A172 (cell line): ENCODE measurements at places on chromosomes 6 and 20. TPM values are rescaled to one million over a fixed set of nuclear protein-coding genes. Genes with fewer than 3 reads are reported as not detected.

- no peak for DNase-seq
Observed at GRCh38 chr20:47561603-47562583, 60.2 kb downstream of the NCOA3 start.

DNA sequence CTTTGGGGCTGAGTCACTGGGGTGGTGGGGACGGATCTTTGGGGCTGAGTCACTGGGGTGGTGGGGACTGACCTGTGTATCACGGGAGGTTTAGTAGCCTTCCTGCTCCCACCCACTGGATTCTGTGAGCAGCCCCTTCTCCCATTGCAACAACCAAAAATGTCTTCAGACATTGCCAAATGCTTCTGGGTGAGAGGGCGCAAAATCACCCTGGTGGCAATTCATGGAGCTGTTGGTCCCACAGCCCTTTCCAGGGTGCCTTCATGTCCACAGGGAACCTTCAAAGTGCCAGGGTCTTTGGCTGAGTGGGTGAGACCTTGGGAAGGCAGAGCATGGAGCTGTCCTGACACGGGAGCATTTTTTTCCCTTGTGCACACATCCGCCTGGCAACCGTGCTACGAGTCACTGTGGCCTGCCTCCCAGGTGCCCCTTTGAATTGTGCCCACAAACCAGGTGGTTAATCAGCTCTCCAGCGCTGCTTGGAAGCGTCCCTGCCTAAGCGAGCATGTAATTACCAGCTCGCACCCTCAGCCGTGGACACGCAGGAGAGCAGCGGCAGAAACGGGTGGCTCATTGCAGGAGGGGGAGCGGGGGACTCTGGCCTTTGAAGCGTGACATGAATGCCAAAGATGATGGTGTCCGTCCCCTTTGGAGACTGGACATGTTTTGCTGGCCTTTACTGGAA lies 27.4 kb upstream of the APCDD1L start:
- DNase-seq, result peak; percentile 58

DNA sequence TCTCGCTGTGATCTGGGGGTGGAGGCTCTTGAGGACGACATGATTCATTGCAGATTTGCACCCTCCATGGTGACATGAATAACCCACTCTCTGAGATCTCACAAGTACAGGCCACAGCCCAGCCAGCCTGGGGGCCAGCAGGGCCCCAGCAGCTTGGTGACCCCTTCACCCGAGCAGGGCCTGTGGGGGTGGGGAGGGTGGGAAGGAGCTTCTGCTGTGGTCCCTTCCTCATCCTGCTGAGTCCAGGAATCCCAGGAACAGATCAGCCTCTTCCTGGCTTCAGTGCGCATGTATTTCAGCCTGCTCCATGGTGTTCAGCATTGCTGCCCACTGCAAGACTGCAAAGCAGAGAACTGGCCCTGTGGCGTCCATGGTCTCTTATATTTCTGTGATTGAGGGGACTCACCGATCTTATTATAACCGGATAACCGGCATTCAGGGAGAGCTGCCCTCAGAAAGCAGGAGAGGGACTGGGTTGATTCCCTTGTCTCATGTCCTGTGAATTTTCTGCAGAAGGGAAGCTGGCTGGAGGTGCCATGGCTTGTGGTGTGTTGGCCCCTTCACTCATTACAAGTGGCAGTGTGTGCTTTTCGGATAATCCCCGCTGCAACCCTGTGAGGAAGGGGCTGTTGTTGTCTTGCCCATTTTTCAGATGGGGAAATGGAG lies 118.8 kb upstream of the FRMD1 start:
- DNase-seq, result no peak

- DNase-seq, result no peak
Observed at GRCh38 chr20:52305024-52305645, 113.6 kb upstream of the ZFP64 start.

The BNIP5 gene
- total RNA-seq, result not detected in 2 replicates

The EYA2 gene
- 0.47 TPM in 1 of 2 replicates, not detected in the other for total RNA-seq

The HLA-DMA gene
- total RNA-seq, result 0.78 and 1.2 TPM in 2 replicates

DNA sequence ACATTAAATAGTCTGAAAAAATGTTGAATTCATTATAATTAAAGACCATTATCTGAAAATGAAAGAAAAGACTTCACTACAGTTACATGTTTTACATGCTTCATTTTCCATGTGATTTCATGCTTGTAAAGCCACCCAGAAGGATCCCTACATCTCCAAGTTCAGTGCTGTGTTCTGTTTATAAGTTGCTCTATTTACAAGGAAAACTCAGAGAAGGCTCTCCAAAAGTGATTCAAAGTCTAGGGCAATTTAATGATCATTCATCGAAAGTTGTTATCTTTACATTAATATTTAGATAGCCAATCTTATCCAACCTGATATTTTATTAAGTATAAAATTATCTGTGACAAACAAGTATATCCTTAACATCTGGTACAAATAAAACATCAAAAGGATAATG lies 494.9 kb upstream of the RNF217 start:
- no peak for DNase-seq

DNA sequence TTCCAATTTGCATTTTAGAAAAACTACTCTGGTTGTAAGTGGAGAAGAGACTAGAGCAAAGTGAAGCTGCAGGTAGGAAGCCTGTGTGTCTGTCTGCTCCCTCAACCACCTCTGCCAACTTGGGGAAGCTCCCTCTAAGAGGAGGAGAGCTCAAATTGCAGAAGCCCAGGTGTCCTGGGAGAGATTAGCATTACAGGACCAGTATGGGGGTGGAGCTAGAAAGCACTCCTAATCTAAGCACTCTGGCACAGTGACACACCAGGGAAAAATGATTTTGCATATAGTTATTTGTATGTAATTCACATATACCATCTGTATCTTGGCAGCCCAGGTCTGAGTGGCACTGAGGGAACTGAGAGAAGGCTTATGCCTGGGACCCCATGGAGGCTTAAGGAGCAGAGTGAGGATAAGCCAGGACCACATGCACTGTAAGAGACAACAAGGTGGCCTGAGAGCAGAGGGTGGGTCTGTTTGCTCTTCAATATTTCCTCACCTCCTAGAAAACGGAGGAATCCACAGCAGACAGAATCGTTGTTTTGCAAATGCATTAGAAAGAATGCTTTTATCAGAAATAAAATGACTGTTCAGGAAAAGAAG lies 13.6 kb downstream of the GSTA2 start:
- DNase-seq, result no peak

The MRPS18A gene
- 84.5 and 93.4 TPM in 2 replicates for total RNA-seq

The ATP9A gene
- 16.3 and 19.5 TPM in 2 replicates for total RNA-seq

GRCh38 chr6:42292004-42292740 lies 74.5 kb upstream of the MRPS10 start:
- DNase-seq, result peak; percentile 55

The OXT gene
- not detected in 2 replicates for total RNA-seq

DNA sequence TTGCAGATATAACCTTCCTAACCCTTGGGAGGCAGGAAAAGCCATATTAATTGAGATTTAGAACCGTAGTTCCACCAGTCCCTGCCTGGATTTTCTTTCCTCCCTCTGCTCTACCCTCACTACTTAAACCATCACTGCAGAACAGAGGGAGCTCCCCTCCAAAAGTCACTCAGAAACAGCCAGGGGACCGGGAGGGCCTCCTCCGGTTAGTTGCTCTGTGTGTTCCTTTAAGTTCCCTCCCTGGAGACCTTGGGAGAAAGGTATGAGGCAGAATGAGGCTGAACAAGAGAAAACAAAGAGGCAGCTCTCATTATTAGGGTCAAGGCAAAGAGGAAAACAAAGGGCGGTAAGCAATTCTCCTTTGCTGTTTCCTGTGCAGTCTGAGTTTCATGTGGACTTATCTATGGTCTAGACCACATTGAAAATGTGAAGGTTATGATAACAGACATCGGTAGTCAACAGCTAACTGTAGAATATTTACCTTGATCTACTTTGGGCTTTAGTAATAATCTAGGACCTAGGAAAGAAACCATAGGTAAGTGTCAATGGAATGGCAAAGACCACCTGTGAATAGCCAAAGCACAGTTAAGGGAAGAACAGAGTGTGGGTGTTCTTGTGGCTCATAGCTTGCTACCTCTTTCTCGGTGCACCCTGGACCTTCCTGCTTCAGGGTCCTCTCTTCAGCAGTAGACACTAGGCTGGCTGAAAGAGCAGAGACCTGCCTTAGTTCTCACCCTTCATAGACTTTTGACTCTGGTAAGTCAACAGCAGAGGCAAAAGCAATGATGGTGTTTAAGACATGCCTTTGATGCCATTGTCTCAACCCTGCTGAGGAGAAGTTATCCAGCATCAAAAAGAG lies 250.9 kb upstream of the CITED2 start:
- no peak for DNase-seq

GRCh38 chr6:17714177-17714576 lies 7.5 kb upstream of the NUP153 start:
- no peak for DNase-seq

DNA sequence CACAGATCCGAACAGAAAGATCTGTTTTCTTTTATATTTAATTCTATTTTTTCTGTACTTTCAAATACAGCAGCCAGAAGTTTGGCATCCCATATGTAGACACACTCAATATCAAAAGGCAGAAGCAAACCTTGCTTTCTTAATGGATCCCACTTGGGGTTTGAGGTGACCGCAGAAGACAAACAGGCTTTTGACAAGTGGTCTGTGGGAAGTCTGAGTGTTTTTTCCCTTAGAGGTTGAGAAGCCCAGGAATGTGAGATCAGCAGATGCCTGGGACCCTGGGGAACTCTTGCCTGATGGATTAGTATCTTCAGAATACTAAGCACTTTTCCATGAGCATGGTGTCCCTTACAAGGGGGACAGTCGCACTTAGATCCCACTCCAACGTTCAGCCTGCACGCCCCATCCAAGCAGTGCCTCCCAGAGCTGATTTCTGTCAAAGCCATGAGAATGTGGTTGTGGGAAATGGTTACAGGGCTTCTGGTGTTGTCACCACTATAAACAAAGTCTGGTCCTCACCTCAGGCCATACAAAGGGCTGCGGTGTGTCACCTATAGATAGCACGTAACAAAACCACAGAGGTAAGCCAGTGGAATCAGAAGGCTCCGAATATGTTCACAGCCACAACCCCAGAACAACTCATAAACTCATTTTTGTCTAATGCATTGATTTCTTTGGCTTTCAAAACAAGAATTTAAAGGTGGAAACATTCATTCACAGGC lies 12.7 kb downstream of the IL17F start:
- no peak for DNase-seq

- DNase-seq, result peak; percentile 43
Observed at GRCh38 chr6:145814035-145814500, 527 bp downstream of the FBXO30 start.

- DNase-seq, result no peak
Observed at GRCh38 chr20:42524058-42524457, 665.6 kb downstream of the PTPRT start.

DNA sequence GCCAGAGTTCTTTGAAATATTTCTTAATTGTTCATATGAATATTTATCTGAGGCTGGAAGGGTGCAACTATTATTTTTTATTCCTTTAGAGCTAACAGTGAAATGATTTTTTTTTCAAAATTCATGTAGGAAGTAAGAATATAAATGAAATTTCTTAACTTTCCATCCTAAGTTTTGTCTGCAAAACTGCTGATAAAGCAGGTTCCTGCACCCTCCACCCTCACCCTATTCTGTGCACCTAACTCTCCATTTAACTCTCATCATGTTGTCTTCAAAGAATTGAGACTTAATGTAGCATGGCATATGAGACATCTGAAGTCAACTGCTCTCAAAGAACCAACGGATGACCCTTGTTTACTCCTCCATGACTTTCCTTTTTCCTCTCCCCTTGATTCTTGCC lies 23.5 kb upstream of the MANEA start:
- DNase-seq, result no peak

- DNase-seq, result peak; percentile 77
Observed at GRCh38 chr6:11500008-11500407, 37.5 kb upstream of the TMEM170B start.

The CGA gene
- total RNA-seq, result not detected in 2 replicates

DNA sequence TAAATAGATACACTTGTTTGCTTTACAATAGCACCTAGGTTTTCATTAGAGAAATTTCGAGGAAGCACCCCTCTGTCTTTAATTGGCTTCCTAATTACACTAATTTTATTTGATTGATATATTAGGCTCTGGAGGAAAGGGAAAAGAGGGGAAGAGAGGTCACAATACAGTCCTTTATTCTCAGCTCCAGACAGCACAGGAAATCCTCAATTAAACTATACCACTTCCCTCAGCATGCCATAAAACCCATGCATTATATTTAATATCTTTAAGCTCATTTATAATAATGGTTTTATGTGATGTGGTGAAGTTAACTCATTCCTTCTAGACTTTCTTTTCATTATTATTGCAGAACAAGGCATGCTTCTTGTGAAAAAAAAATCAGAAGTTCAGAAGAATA lies 17.7 kb upstream of the PDE7B start:
- DNase-seq, result no peak

DNA sequence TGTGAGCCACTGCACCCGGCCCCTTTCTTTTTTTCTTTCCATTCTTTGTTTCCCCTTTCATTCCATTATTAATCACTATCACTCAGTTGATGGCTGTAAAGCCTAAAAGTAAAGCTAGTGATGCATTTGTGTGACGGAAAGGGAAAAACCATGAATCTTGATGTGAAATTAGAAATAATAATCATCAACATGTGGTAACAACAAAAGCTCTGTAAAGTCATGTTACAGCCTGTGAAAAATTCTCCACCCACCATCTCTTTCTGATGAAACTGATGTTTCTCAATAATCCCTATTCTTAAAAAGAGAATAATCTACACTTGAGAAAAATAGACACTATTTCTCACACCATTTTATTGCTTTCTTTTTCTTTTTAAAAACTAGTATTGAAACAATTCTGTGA lies 80.0 kb downstream of the CRYBG1 start:
- DNase-seq, result no peak

DNA sequence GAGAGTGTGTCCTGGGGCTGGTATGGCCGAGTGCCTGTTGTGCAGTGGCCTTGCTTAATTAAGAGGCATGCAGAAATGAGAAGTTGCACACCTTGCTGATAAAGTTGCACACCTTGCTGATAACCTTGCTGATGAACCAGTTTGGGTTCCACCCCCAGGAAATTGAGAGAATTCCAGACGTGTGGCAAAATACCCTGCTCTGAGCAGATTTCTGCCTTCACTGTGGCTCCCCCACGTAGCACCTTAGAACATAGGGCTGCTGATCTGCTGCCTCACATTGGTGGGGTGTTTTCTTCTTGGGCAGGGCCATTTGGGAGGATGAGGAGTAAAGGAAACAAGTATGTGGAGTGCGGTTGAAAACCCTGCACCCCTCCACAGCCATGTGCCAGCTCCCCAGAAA lies 22.5 kb upstream of the ADRM1 start:
- DNase-seq, result no peak

- no peak for DNase-seq
Observed at GRCh38 chr6:56243518-56244070, 3.8 kb downstream of the COL21A1 start.

DNA sequence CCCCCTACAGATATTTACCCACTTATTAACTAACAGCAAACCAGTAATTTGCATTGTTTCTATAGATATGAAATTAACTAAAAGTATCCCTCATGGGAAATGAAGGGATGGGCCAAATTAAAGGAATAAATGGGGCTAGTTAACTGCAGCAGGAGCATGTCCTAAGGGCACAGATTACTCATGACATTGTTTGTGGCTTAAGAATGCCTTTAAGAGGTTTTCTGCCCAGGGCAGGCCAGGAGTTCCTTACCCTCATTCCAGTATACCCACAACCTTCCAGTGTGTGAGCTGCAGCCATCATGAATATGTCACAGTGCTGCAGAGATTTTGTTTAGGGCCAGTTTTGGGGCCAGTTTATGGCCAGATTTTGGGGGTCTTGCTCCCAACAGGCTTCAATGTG lies 1101.9 kb downstream of the PRIM2 start:
- DNase-seq, result no peak

The LHFPL5 gene
- total RNA-seq, result not detected in 2 replicates
